ENCODE measurements at places on chromosomes 3 and 15.

DNA sequence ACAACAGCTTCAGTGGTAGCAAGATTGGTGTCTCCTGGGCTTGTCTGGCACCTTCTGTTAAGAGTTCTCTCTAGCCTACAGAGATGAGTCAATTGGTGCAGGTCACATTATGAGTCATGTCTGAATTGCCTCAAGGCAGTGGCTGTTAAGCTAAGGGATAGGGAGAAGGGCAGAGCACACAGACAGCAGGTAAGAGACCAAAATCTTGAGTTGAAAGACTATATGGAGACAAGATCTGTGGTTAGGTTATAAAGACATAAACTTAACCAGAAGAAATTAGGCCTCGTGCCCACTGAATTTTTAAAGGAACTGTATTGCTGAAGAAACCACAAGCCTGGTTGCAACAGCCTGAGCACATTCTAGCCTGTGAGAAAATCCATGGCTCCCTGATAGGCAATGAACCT lies 19.2 kb upstream of the KPNA1 start:
- peak; percentile 57 for DNase-seq

DNA sequence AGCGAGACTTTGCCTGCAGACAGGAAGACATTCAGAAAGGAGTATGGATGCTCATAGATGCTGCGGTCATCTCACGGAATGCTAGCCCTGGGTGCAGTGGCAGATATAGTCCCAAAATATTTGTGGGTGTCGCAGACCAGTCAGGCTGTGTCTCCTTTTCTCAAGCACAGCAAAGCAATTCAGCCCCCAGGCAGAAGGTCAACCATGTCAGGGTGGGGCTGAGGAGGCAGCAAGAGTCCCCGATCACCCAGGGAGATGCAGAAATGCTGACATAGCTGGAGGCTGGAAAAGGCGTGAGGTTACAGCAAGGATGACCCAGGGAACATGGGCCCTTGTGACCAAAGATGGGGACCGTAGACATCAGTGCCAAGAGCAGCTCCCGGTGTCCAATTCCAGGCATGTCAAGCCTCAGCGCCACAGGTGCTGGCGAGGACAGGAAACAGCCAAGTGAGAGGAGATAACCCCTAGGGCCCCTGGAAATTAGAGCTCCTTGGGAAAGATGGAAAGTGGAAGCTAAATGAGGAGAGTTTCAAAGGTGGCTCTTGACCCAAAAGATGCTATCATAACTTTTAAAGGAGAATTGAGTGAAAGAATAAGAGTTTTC lies 81.2 kb upstream of the ABHD17C start:
- DNase-seq: no peak

DNA sequence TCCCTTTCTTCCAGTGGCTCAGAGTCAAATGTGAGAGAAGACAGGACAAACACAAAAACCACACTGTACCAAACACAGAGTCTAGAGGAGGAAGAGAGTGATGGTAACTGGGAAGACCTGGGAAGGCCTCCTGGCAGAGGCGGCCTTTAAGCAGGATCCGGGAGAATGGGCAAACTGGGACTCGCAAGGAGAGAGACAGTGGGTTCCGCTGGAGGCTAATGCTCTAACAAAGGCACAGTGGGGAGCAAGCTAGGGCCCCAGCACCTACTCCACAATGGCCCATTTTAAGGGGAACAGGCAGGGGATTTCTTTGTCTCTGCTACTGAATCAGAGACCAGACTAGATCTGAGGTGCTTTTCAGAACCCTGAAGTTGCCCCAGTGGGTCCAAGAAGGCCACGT lies 81.4 kb upstream of the HES1 start:
- DNase-seq: no peak

GRCh38 chr3:24492971-24493551 lies 1.6 kb downstream of the THRB start:
- no peak for DNase-seq

- no peak for DNase-seq
These were observed 17.4 kb downstream of the NSMCE3 start for GRCh38 chr15:29252234-29252633.

GRCh38 chr3:34969513-34969912 lies 669.8 kb upstream of the ARPP21 start:
- DNase-seq: no peak

DNA sequence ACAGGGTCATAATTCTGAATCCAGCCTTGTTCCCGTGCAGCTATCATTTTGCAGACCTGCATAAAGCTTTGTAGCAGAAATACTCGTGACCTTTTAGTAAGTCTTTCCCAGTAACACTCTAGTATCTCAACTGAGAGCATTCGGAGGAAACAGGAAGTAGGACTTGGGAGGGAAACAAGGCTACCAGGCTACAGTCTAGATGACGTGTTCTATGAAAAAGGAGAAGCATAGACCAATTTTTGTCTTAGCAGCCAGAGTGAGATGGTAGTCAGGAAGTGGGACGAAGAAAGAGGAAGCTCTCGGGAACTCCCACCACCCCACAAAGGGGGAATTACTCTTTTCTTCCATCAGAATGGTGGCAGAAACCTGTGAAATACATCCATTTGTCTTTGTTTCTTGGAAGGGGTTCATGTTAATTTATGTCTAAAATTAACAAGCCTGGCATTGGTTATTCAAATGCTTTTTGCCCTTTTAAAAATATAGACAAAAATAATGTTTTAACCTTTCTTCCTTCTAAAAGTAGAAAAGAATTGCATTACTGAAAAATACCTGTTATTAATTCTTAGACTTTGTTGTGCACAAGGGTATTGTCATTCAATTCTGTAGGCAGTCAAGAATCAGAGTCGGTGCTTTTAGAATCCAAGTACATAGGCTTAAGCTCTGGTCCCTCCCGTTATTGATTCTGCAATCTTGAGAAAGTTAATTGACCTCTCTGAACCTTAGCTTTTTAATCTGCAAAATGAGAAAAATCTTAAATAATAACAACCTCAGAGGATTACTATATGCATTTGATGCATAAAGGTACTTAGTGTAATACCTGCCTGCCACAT lies 1.6 kb upstream of the SUCNR1 start:
- DNase-seq: no peak

DNA sequence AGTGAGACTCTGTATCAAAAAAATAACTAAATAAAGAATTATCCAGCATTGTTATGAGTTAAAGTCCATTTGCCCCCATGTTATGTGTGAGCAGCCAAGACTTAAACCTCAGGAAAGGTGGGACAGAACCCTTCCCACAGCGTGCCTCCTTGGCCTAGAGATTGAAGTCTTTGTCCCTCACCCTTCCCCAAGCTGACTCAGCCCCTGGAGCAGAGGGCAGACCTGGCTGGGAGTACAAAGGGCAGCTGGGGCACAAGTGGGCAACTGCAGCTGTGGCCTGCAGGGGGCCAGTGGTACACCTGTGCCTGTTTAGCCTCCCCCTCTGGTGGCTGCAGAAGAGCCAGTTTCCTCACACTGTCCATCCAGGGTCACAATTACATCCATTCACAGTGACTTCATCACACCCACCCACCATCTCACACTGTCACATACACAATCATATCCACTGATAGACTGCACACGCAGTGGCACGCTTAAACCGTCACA lies 940 bp upstream of the ACY1 start:
- no peak for DNase-seq

- DNase-seq: no peak
These were observed 372.1 kb downstream of the LPP start for GRCh38 chr3:188526057-188526456.

GRCh38 chr3:195891431-195892104 lies 16.8 kb downstream of the TNK2 start:
- no peak for DNase-seq

DNA sequence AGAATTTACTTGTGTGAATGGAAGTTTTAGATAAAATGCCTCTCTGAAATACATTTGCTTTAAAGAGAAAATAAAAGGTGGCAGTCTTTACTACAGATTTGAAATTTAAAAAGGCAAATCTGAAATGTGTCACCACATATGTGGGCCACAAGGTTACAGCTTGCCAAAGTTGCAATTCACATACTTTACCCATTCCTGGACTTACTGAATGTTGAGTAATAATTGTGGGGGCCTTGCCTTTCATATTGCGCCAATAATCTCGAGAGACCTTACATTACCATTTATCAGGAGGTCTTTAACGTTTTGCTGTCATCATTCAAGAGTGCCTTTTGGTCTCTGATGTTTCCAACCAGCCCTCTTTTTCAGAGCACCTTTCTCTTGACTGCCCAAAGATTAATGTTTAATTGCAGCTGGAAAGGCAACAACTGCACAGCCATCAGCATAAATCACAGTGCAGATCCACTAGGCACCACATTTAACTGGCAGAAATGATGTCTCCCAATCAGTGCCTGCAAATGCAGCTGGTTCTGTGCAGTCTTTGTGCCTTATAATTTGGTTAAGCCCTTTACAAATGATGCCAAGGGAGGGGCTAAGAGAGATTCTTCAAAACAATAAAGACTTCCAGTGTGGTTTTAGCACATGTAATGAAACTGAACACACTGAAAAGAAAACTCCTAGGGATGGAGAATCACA lies 206.8 kb downstream of the MAGI1 start:
- peak; percentile 81 for DNase-seq

DNA sequence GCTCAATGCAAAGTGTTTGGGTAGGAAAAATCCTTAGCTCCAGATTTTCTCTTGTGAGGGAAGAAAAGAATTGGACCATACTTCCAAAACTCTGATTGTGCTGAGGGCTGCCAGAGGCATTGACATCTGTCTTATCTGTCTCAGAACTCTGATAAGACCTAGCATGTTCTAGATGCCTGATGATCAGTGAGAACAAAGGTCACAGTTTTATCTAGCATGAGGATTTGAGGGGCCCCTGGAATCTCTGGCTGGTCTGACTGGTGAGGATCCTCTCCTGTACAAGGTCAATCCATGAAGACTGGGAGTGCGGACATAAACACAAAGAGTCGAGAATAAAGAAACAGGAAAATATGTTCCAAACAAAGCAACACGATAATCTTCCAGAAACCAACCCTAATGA lies 40.1 kb downstream of the GPR149 start:
- no peak for DNase-seq

DNA sequence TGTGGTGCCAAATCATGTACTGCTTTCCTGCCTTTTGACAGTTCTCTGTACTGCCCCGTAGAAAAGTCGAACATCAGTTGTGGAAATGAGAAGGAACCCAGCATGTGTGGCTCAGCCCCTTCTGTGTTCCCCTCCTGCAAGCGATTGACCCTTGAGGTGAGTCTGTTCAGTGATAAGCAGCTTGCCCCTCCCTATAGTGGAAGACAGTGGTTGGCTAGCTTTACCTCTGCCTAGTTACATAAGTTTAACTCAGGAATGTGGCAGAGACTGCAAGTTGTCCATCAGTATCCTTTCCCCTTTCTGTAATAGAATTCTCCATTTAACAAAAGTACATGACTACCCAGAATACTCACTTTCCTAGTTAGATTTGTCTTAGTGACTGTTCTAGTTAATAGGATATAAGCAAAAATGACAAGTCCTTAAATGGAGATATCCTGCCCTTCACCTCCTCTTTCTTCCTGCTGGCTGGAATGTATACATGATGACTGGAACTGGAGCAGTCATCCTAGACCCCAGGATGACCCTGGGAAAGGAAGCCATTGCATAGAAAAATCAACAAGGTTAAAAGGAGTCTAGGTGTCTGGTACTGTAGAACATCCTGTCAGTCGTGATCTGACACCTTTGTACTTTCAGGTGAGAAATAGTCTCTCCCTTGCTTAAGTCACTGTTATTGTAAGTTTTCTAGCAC lies 10.6 kb downstream of the SETMAR start:
- no peak for DNase-seq

DNA sequence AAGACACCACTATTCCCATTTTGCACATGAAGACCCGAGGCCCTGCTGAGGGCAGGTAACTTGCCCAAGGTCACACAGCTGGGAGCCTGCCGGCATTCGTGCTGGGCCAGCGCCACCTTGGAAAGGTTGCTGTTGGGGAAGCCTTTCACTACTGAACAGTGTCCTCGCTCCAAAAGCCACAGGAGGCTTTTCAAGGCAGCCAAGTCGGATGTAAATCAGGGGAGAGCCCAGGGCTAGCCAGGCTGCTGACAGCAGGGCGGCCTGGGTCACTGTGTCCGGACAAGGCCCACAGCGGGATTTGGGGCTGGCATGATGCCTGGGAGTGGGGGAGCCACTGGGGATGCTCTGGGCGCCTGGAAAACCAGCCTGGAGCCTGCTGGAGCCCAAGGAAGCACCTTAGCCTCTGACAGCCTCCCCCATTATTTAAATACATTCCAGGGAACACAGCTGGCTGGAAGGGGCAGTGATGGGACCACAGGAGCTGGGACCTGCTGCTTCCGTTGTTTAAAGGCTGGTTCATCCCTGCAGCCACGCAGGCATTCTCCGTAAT lies 10.5 kb downstream of the SLC6A6 start:
- no peak for DNase-seq

DNA sequence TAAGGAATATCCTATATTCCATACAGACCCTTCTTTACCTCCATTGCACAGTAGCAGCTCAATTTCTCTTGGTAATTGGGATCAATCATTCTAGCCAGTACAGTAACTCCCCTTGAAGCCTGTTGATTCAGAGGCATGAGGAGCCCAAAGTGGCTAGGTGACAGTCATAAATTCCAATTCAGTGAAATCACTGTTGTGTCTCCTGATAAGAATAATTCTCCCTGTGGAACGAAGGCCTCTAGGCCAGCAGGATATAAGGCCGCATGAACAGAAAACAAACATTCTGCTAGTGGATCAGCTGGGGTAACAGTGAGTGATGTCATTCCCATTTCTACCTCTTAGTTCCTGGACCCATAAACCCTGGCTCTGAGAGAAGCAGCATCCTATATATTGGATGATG lies 696.3 kb downstream of the NR2F2 start:
- no peak for DNase-seq

GRCh38 chr15:85847031-85847430 lies 52.3 kb upstream of the KLHL25 start:
- DNase-seq: no peak

GRCh38 chr3:116339441-116340028 lies 105.8 kb downstream of the LSAMP start:
- DNase-seq: peak; percentile 42

DNA sequence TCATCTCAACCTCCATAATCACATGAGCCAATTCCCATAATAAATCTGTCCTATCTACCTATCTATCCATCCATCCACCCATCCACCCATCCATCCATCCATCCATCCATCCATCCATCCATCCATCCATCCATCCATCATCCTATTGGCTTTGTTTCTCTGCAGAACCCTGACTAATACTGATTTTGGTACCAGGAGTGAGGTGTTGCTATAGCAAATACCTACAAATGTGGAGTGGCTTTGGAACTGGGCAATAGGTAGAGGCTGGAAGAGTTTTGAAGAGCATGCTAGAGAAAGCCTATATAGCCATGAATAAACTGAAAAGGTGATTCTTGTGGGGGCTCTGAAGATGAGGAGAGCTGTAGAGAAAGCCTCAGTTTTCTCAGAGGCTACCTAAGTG lies 88.7 kb upstream of the ANKRD28 start:
- DNase-seq: no peak

Data from skeletal muscle cell (primary cell).